GM23338 (cell line): ENCODE measurements at places on chromosomes 11 and 22.
A peak's percentile ranks its signal among the peaks of the same experiment; 100 is the strongest.

GRCh38 chr11:111417011-111417765 is 38.1 kb upstream of the POU2AF1 start:
- DNase-seq = no peak

- no peak for DNase-seq
Measured at GRCh38 chr11:91846002-91846401, 378.6 kb upstream of the FAT3 start.

DNA sequence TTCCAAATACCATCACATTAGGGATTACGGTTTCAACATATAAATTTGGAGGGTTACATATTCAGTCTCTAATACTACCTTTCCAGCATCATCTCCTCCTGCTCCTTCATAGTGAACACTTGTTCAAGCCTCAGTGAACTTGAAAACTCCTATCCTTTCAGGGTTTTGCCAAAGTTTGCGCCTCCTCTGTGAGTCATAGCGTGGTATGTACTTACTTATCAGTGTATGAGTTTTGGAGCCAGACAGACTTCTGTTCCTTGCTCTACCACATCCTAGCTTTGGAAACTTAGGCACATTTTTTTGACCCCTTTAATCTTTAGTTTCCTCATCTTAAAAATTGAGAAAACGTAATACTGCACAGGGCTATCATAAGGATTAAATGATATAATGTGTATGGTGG is 160.1 kb upstream of the ZC3H12C start:
- no peak for DNase-seq

DNA sequence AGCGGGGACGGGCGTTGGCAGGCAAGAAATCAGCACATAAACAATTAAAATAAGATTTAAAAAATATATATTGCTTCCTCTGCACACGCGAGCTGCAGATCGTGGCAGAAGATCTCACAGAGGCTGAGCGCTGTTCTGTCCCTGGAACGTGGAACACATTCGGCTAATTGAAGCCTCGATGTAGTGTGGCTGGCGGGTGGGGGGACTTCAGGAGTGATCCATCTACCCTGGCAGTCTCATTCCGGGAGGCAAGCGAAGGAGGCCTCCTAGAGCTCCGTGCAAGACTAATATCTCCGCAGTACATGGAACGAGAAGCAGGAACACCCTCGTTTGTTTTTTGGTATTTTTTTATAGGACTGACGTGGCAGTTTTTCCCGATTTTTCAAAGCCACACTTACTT is 402.4 kb downstream of the MN1 start:
- DNase-seq = no peak

DNA sequence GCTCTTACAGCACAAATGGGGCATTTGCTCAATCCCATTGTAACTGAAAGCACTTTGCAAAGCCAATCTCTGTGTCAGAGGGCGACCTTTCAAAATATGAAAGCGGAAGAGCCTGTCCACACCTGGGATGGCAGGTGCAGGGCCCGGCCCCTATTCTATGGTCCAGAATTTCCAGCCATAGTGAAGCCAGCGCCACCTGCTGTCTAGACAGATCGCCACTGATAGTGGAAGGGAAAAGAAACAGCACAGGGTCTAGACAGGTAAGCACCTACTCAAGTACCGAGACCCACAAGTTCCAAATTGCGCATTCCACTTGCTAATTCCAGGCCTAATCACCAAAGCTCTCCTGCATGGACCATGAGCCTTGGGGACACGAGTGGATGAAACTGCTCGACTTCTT is 141.4 kb downstream of the NTM start:
- peak; percentile 91 for DNase-seq

- DNase-seq = no peak
Measured at GRCh38 chr22:39089928-39090327, 7.1 kb upstream of the APOBEC3H start.

- DNase-seq = no peak
Measured at GRCh38 chr11:64590763-64591221, at the start of gene SLC22A12. SLC22A12 (plus strand) TSS chr11:64591220; CDS start chr11:64591557, 337 bp downstream.

GRCh38 chr11:31355817-31356216 is 13.7 kb downstream of the DCDC1 start:
- no peak for DNase-seq

DNA sequence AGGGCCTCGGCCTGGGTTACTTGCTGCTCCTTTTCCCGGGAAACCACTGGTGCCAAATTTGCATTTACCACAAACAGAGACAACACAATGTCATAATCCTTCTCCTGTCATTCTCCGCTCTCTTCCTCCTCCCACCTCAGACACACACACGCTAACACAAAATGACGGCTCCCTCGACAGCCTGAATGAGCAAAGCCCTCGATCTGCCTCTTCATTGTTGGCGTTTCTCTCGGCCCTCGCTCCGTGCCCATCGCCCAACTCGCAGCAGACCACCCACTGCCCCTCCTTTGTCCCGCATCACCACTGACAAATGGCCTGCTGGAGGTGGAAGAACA is 12.5 kb upstream of the TCF20 start:
- DNase-seq = no peak

- no peak for DNase-seq
Measured at GRCh38 chr11:117765068-117765467, 31.9 kb downstream of the DSCAML1 start.

- DNase-seq = no peak
Measured at GRCh38 chr11:44659641-44660040, 67.1 kb upstream of the TSPAN18 start.

- DNase-seq = no peak
Measured at GRCh38 chr11:115884800-115885534, 380.8 kb upstream of the CADM1 start.

DNA sequence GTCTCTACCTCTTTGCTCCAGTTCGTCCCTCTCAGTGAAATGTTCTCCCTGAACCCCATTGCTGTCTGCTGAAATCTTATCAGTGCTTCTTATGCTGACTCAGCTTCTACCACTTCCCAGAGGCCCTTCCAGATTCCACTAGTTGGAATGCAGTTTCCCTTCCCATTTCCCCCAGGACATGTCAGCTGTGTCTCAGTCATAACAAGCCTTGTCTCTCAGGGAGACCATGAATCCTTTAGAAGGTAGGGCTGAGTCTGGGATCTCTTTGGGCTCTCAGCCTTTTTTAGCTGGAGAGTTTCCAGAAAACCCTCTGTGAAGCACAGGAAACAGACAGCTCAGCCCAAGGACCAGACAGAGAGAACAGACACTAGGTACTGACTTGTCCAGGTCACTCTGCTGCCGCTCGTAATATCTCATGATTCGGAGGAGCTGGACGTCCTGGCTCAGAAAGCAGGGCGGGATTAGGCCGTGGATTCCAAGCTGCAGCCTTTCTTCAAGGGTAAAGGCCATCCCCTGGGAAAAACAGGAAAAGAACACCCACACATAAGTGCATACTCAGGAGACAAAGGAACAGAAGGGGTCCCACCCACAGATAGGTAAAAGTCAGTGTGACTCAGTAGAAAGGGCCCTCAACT is 113.0 kb downstream of the ME3 start:
- DNase-seq = no peak

GRCh38 chr11:14502039-14502438 is 2.4 kb upstream of the COPB1 start:
- DNase-seq = no peak

DNA sequence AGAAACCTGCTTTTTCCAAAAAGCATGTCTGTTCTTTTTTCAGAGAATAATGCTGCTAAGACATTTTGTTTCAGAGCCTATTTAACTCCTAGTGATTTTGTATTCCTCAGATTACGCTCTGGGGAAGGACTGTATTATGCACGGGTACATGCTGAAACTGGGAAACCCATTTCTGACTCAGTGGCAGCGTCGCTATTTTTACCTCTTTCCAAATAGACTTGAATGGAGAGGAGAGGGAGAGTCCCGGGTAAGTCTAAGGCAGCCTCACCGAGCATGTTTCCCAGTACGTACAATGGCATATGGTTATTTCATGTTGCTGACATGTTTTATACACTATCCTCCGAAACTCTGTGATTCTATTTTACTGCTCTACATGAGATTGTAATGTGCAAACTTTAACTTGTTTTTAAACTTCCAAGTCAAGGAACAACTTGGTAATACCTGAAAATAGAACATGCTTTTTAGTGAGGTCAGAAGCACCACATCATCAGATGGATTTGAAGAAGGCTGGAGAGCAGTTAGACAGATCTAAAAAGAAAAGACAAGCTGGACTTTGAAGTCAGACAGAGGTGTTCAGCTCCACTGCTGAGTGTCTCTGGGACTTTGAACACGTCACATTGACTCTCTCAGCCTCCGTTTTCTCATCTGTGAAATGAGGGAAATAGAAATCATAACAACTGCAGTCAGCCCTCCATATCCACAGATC is 23.7 kb upstream of the MYO18B start:
- no peak for DNase-seq

DNA sequence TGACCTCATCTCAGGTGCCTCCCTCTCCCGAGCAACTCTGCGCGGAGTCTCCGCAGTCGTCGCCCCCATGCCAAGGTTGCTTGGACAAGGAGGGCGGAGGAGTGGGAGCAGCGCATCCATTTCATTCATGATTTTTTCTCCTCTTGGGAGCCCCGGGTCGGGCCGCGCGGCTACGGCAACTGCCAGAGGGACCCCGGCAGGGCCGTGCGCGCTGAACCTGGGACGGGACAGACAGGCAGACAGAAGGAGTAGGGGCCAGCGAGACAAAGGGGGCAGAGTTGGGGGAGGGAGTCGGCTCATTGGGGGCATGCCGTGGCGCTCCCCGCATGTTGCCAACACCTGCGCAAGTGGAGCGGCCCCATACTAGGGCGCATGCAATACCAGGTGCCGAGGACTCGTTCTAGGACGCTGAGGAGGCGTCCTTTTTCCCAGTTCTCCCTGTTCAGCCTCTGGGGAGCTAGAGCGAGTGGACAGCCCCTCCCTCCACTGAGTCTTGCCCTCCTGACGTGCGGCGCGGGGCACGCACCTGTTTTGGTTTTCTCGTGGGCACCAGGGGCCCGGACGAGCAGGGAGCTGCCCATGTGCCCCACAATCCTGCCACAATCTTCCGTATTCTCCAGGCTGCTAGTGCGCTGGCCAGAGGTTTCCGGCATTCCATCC is 501 bp upstream of the PTPN5 start:
- DNase-seq = peak; percentile 47

DNA sequence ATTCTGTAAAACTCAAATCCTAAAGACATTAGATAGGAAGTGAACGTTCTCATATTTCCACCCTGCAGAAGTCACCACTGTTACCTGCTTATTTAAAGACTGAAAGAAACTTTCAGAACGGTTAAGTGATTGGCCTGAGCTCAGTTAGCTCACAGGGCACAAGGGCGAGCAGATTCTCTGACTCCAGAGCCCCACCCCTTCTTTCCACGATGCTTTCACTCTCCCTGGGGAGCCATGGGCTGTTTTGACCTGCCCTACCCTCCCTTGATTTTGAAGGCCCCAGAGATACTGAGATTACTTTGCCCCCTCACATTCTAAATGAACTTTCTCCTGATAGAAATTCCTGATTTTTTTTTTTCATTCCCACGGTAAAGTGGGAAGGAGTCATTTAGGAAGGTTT is 33.9 kb downstream of the ARHGAP1 start:
- no peak for DNase-seq

- no peak for DNase-seq
Measured at GRCh38 chr22:45446216-45446615, 32.7 kb downstream of the RIBC2 start.

GRCh38 chr22:44025171-44026065 is 1.3 kb downstream of the PARVB start:
- DNase-seq = peak; percentile 36

GRCh38 chr11:71580057-71581003 is 2.3 kb downstream of the KRTAP5-11 start:
- peak; percentile 83 for DNase-seq

DNA sequence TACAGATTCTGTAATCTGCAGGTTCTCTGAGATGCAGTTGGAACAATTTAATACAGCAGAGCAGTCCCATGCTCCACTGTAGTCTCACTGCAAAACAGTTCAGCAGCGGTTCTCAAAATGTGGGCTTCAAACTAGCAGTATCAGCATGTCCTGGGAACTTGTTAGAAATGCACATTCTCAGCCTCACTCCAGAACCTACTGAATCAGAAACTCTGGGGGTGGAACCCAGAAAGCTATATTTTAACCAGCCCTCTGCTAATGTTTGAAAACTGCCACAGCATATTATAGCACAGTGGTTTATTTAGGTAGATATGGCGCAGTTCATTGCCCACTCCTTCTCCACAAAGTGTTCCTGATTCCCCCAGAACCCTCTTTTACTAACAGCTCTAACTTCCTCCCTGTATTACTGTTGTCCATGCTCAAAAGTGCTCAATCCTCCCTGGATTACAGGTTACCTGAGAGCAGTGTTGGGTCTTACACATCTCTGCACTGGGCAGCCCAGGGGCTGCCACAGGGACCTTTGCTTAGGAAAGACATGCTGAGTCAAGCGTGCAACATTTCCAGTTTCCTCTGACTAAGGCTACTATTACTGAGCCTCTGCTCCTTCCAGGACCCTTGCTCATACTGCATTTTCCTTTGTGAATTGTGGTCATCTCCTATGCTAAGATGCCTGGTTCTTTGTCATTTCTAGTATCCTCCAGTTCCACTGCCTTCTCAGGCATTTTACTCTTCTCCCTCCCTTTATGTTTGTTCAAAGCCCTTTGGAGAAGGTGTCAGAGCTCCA is 7.7 kb upstream of the DGAT2 start:
- DNase-seq = no peak

GRCh38 chr22:19783586-19784383 is 23.2 kb downstream of the TBX1 start:
- no peak for DNase-seq

GRCh38 chr11:60281485-60281884 is 1.0 kb downstream of the MS4A4A start:
- no peak for DNase-seq

GRCh38 chr11:19359221-19360000 is 118.7 kb upstream of the E2F8 start:
- no peak for DNase-seq

DNA sequence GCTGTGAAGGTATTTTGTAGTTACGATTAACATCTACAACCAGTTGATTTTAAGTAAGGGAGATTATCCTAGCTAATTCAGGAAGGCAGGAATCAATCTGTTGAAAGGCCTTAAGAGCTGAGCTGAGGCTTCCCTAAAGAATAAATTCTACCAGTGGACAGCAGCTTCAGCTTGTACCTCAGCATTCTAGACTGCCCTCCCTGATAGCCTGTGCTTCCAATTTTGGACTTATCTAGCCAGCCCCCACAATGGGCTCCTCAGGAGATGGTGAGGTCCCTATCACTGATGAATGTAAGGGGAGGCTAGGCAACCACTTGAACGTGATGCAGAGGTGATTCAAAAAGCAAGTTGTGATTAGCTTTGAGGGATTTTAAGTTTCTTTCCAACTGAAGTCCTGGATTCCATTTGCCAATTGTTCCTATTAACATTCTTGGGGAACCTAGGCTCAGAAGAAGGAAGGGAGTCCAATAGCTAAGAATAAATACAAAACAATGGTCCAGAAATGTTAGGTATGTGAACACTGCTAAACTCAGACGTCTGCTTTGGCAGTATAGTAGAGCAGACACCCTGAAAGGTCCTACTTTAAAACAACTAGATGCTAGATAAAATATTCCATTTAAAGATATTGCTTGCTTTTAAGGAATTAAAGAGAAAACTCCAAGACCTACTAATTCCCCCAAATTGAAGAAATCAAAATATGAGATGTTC is 404.3 kb upstream of the TENM4 start:
- no peak for DNase-seq

GRCh38 chr11:125207866-125208425 is 43.4 kb downstream of the PKNOX2 start:
- DNase-seq = no peak

GRCh38 chr11:7894251-7894650 is 36.8 kb downstream of the OR10A6 start:
- no peak for DNase-seq

- no peak for DNase-seq
Measured at GRCh38 chr11:119062779-119063178, 4.8 kb upstream of the VPS11 start.
